ENCODE measurements at places on chromosomes 7 and 10.

- DNase-seq = no peak
Observed at GRCh38 chr10:52986125-52986524, 213.5 kb upstream of the MBL2 start.

DNA sequence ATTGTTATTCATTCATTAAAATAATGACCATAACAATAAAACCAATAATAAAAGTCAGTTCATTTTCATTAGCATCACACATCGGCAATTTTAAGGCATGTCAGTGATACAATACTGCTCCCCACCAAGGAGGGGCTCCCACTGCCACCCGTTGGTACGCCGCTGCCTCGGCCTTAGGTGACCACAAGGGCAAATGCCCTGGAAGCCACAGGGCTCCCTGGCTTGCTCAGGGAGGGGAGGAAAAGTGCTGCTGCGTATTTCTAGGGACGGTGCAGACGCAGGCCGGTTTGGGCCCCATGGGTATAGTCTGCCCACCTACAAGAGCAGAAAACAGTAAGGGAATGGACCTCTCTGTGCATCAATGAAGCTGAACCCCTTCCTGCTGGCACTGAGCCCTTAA lies 85.1 kb downstream of the SLIT1 start:
- DNase-seq = no peak

DNA sequence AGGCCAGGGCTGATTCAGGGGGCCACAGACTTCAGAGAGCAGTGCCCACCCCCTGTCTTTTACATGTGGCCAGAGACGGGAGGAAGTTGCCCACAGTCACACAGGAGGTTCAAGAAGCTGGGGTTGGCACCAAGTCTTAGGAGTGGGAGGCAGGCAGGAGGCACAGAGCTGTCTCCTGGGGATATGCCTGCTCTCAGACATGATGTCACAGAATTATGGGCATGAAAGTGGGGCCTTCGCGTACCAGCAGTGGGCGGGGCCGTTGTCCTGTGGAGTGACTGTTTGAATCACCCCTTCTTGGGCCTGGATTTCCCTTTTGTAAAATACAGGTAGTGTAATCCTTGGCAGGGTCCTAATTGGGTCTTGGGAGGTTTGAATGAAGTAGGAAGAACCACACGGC lies 81.2 kb upstream of the PPIF start:
- DNase-seq = no peak

DNA sequence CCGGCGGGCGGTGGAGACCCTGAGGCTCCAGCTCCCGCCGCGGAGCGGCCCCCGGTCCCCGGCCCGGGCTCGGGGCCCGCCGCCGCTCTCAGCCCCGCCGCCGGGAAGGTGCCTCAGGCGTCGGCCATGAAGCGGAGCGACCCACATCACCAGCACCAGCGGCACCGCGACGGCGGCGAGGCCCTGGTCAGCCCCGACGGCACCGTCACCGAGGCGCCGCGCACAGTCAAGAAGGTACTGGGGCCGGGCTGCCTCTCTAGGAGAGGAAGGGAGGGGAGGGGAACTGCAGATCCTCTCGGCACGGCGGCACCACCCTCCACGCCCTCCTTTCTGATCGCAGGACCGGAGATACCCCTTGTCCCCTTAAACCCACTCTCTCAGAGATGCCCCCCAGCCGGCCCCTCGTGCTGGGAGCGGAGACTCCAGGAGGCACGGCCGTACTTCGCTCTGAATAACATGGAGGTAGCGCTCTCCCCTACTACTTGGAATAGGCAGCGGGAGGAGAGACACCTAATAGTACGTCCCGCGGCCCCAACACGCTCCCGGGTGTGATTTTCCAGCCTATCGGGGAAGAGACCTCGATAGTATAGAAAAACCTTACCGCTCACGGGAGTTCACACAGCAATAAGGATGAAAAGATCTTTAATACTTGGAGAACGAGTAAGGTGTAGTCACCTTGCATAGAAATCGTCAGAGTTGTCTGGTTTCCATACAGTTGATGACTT lies 538 bp downstream of the AHCYL2 start:
- no peak for DNase-seq

DNA sequence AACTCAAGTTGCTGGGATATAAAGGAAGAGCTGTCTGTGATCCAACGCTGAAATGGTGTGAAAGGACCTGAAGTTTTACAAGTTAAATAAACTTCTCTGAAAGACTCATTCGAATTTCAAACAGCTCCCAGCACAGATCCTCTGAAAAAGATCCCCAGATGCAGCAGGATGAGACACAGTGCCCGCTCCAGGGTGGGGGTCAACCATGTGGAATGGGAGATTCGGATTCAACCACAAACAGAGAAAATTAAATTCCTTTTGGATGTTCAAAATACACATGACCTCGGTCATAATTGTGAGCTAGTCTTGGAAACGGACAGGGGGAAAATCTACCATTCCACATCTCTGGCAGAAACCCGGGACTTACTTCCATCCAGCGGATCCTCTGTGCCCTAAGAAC lies 119.6 kb downstream of the PRKAG2 start:
- no peak for DNase-seq

DNA sequence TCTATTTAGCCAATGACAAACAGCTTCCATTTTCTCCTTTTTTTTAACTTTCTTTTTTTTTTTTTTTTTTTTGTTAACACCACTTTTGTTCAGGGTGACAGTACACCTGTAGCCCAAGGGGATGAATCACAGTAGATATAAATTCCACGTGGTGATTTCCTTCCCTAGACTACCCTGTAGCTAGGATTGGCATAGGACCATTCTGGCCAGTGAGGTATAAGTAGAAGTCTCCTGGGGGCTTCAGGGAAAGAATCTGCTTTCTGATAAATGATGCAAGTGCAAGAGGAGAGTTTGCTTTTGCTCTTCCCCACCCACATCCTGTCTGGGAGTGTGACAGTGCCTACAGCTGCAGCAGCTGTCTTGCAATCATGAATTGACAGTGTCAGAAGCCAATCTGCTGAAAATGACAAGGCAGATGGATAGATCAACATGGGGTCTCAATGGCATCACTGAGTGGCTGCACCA lies 63.2 kb upstream of the TOMM7 start:
- no peak for DNase-seq

- no peak for DNase-seq
Observed at GRCh38 chr10:117217196-117217761, 20.0 kb downstream of the KCNK18 start.

- no peak for DNase-seq
Observed at GRCh38 chr10:48769706-48770435, 85.2 kb downstream of the WDFY4 start.

DNA sequence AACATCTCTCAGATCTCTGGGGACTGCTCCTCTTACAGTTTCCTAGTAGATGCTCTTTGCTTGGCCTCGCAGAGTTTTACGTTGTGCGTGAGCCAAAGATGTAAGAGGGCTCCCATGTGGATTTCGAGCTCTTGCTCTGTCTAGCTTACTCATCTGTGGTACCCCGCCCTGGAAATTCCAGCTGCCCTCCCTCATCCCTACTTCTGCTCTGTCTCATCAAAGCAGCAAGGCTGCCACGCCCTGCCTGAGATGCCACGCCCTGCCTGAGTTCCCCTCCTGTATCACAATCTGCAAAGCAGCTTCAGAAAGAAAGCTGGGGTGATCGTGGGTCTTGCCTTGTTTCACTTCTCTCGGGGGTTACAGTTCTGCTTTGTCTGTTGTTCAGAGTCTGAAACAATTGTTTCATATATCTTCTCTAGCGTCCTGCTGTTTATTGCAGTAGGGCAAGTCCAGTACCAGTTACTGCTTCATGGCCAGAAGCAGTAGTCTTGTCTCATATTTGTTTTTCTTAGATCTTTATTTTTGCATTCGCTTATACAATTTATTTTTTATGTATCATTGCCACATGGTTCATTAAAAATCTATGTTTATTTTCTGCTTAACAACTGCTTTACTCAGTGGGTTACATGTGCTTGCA lies 36.1 kb upstream of the CCNY start:
- DNase-seq = peak; percentile 70

- DNase-seq = no peak
Observed at GRCh38 chr7:28856656-28857055, 101.5 kb downstream of the TRIL start.

DNA sequence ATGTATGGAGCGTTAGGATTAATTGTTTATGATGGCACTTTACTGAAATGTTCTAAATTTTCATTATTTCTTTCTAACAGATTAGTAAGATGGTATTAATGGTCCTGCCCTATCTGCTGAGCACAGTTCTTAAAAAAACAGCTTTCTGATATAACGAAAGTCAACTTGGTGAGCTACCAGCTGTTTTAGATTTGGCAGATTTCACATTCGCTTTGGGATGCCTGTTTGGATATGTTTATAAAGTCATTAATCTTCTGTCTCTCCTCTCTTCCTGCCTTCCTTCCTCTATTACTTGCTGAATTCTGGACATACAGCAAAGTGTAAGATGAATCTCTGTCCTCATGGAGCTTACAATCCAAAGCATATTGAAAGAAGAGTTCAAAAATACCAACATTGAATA lies 396.8 kb upstream of the LRGUK start:
- DNase-seq = no peak

DNA sequence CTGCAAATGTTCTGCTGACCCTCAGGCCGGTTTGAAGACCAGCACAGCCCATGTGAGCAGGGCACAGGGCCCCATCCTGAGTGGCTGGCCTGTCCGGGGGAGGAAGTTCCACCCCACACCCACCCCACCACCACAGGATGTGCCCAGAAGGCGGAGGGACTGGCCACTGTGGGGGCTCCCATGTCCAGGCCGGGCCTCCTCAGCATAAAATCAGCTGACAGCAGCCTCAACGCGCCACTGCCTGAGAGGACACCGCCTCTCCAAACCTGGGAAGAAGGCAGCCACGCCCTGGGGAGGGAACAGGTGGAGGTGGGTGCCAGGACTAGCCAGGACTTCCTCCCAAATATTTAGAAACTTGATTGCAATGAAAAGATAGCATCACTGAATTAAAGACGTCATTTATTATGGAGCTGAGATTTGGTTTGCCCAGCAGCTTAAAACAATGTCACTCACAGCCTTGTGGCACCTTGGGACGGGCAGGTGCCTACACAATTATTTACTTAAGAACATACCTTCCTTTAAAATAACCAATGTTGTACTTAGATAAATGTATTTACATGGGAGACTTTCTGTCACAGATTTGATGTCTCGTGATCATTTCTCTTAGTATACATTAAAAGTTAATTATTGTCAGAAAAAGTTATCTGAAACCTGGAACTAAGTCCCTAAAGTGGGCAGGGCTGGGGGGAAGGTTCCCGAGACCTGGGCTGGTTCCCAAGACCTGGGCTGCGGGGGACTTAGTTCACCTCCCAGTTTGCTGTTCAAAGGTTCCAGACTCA lies 27.3 kb upstream of the FAM20C start:
- DNase-seq = no peak

- DNase-seq = no peak
Observed at GRCh38 chr7:101686030-101686429, 56.9 kb upstream of the MYL10 start.

DNA sequence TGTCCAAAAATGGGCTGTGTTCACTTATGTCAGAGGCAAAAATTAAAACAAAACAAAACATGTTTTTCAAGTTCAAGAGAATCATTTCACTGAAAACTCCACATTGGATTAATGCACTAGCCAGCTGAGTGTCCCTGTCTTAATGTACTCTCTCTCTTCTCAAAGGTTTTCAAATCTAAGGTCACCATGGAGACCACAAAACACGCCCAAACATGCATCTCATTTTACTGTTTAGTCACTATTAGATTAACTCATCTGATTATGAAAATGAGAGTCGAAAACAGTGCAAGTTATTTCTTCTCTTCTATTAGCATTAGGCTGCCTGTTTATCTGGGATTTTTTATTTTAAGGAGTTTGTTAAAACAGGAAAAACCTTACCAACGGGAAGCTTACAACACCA lies 70.8 kb upstream of the ASAH2 start:
- DNase-seq = no peak

DNA sequence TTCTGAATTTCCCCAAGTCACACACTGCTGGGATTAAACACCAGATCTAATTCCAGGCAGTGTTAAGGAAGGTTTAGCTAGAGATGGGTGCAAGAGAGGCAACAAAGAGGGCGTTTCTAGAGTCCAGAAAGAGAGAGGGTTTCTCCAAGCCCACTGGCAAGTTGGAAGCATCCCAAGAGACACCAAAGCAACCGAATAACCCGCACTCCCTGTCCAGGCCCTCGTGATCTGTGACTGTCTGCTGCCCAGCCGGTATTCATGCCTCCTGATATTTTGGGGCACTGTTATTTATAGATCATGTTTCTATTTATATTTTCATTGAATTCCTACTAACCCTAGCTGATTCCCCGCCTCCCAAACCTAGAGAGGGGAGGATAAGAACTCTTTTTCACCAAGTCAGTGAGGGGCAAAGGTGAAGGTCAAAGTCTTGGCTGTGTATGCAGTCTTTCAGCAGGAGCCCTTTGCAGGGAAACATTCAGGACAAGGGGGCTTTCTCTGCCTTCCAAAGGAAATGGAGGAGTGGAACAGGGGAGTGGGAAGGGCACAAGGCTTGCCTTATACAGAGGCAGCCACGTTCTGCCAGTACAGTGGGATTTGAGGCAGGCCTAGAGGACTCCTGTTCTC lies 103.6 kb downstream of the SH3PXD2A start:
- no peak for DNase-seq

GRCh38 chr10:44761076-44761475 lies 150.1 kb upstream of the TMEM72 start:
- no peak for DNase-seq
